ENCODE measurements at places on chromosomes 5 and 9.

DNA sequence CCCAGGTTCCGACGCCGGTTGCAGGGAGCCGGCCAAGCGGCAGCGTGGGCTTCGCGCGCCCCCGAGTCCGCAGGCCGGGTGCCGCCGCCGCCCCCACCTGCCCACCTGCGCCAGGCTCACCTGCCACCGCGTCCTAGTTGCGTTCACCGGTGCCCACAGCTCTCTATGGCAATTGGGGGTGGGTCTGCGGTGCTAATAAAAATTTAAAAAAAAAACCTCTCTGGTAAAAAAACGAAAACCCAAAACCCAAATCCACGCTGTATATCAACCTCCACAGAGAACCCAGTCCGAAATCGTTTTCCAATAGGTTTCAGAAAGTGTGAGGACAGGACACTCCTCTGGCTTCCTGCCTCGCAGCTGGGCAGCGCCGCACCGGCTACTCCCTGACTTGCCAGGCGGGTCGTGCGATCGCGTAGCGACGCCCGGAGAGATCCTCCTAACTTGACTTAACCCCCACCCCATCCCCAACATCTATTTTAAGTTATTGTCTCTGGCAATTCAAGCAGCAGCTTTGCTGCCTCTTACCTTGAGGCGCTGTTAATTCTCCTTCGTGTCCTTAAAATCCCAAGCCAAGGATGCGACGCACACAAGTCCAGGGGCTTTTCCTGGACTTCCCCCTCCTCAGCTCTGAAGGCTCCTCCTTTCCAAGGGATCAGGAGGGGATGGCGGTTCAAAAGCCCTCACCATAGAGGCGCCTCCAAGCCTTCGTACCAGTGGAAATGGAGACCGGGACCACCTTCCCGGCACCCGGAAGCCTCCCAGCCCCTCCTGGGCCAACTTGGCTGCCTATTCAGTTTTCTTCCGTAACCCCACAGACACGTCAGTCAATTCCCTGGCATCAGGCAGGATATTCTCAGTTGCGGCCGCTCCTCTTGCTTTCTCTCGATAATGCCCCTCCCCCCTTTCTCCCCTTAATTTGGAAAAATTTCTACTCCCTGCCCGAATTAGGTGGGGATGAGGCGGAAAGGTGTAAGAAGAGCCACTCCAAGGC lies 1639.4 kb upstream of the C9orf72 start:
- no peaks in the 10 kb centered on the region for H3K36me3 ChIP-seq
- H3K4me3 ChIP-seq = no peak overlapping the region
- H3K27ac ChIP-seq = no peak overlapping the region
- no peak for DNase-seq
- peaks cover 17% of the 10 kb centered on the region for H3K4me1 ChIP-seq

- DNase-seq = no peak
- H3K27ac ChIP-seq = no peak overlapping the region
- no peaks in the 10 kb centered on the region for H3K36me3 ChIP-seq
Measured at GRCh38 chr9:27414220-27414761, 109.8 kb upstream of the IFNK start.

DNA sequence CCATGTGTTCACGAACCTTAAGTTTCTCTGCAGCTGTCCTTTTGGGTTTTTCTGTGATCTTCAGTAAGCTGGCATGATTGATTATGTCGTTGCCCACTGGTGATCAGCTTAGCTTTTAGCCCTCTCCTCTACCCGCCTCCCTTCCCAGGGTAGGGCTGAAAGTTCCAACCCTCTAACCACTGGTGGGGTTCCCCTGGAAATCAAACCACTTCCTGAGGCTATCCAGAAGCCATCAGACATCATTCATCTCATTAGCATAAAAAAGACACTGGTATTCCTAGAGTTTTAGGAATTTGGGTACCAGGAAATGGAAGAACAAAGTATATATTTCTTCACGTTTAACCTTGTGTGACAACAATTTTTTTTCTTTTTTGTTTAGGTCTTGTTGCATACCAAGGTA lies 29.8 kb downstream of the SPIN1 start:
- H3K27me3 ChIP-seq = no peaks in the 10 kb centered on the region
- H3K4me3 ChIP-seq = no peak overlapping the region
- no peak for DNase-seq
- no peaks in the 10 kb centered on the region for H3K36me3 ChIP-seq
- no peak overlapping the region for H3K27ac ChIP-seq

GRCh38 chr9:124251605-124252378 lies 6.0 kb upstream of the NEK6 start:
- no peaks in the 10 kb centered on the region for H3K27me3 ChIP-seq
- H3K4me1 ChIP-seq = no peaks in the 10 kb centered on the region
- no peak for DNase-seq
- H3K27ac ChIP-seq = no peak overlapping the region

DNA sequence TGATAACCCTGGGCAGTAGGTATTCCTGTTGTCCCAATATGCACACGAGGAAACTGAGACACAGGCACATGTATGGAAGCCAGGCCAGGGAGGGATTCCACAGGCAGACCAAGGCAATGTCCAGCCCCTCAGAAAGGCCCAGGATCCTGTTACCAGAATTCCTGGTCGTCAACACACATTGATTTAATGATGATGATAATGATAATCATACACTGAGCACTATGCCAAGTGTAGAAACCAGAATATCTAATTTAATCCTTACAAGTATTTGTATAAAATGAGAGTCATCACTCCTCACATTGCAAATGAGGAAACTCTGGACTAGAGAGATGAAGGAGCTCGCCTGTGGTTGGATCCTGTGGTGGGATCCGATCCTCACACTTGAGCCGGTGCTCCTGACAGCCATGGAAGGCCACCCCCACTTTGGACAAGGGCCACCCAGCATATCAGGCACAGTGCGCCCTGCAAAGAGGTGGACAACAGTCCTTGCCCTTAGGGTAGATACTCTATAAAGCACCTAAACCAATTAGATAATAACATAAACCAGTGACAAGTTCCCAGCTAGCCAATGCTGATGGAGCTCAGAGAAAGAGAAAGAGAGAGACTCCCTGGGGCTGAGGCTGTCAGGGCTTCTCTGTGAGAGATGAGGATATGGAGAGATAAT lies 185.3 kb downstream of the SLIT3 start:
- H3K4me1 ChIP-seq = peaks cover 4% of the 10 kb centered on the region
- peak overlapping the region; percentile 5 for H3K27ac ChIP-seq
- H3K36me3 ChIP-seq = no peaks in the 10 kb centered on the region

- no peak for DNase-seq
- no peak overlapping the region for H3K4me3 ChIP-seq
- peaks cover 8% of the 10 kb centered on the region for H3K4me1 ChIP-seq
- H3K27me3 ChIP-seq = peaks cover 42% of the 10 kb centered on the region
- H3K36me3 ChIP-seq = no peaks in the 10 kb centered on the region
- H3K27ac ChIP-seq = no peak overlapping the region
Measured at GRCh38 chr9:130262771-130263170, 2.8 kb upstream of the HMCN2 start.
